ENCODE measurements at places on chromosomes 12 and 14.

DNA sequence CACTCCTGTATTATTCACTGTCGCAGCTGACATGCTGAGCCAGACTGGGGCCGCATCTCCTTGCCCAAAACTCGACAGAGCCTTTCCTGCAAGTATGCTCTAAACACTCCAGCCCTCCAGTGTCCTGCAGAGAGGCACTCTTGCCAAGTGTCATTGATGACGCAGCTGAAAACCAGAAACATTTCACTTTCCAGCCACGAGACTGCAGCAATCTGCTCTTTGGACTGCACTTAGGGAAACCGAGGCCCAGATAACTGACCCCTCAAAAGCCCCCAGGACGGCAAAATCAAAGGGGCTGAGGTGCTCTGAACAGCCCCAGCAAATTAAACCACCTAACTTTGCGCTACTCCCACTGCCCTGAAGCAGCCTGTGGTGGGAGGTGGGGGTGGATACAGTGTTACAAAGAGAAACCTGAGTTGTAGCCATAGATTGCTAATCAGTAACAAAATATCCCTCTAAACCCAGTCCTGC, 2.6 kb downstream of the CCDC85C start:
- DNase-seq = no peak

DNA sequence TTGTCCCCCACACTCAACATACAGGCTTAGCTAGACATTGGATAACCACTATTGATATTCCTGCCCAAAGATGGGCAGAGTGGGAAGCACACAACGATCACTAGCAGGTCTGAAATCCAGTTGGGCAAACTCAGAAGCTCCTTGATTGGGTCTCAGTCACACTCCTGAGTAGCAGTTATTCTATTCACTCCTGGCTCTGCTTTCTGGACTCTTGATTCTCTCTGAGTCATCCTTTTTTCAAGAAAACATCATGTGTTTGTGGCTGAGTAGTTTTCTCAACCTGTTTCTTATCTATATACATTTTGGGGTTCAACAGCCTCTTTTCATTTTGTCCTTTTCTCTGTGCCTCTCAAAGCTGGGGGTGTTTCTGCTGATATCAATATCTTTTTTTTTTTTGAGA, 46.0 kb upstream of the MANSC4 start:
- no peak for DNase-seq

- no peak for DNase-seq
Observed at GRCh38 chr14:72612041-72612440, 281.9 kb downstream of the DPF3 start.

DNA sequence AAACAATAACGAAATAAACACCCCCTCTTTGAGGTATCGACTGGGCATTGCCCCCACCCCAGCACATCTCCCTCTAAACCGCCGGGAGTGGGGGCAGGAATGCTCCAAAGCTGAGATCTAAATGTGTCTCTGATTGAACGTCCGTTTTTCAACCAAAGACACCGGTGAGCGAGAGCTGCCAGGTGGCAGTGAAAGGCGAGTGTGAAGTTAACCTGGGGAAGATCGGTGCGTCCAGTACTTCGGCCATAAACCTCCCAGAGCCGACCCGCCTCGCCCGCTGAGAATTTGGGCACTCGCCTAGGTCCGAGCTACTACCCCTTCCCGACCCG, 625 bp downstream of the ANGEL1 start:
- no peak for DNase-seq

DNA sequence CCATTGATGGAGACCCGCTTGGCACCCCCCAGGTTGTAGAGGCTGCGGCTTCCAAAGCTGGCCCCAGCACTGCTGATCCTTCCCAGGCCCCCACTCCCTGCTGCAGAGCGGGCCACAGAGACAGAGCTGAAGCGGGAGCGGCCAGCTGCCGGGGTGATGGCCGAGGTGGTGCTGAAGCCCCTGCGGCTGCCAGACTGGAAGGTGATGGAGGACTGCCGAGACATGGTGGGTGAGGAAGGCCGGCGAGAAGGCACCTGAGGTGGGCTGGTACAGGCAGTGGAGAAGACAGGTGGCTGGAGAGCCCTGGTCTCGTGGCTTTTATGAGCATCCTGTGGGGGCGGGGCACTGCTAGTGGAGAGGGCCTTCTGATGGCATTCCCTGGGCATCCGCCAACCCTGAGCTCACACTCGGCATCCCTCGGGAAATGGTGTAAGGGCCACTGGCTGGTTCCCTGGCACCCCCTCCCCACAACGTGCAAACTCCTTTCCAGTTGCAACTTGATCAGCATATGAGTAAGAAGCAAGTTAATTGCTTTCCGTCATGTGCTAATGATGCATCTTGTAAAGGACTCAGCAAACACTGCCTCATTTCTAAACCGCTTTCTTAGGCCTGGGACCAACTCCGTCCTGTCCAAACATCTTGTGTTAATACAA, at the start of gene KRT75:
TSS of gene KRT75 (minus strand) at position 291 of the 653 bp plus-strand sequence. CDS start at position 224, 67 bp downstream.
- peak; percentile 81 for DNase-seq

DNA sequence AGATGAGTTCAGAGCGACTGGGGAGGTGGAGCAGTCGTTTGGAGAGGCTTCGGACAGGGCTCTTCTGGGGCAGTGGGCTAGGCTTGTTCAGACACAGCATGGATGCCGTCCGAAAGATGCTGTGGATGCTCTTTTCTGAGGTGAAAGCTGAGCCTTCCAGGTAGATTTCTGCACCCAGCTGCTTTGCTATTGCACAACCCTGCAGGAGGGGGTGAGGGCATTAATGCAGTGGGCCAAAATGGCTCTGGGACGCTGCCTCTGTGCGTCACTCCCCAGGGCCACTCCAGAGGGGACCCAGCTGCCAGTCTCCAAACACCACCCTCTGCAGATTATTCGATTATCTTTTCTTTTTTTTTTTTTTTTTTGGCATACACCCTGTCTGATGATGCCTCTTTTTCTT, 6.1 kb upstream of the DDX23 start:
- no peak for DNase-seq

DNA sequence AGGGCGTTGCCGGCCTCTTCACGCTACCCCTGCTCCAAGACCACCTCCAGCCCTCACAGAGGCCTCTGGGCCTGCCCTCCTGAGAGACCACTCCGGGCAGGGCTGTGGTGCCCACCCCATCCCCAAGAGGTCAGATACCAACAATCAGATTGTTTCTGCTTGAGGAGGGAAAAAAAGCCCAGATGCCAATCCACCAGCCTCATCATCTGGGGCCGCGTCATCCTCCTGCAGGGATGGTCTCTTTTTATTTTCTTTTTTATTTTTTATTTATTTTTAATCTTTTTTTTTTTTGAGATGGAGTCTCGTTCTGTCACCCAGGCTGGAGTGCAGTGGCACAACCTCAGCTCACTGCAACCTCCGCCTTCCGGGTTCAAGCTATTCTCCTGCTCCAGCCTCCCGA, 93.4 kb downstream of the FBXL14 start:
- peak; percentile 52 for DNase-seq

DNA sequence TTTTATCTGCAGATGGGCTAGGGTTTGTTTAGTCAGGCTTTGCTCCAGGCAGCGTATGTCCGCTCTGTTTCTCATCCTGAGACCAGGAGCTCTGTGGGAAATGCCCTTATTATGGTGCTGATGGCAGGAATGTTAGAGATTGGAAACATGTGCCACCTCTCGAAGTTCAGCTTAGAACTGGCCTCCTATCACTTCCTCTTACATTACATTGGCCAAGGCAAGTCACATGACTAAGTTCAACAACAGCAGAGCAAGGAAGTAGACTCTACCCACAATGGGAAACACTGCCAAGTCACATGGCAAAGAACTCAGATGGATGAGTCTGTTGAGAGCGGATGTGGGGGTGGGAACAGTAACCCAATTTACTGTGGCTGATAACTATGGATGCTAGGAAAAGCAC, 161.9 kb upstream of the WSCD2 start:
- no peak for DNase-seq

All from lower leg skin (tissue), 4 donors.